ENCODE measurements at places on chromosomes 12 and 14. TPM values are rescaled to one million over a fixed set of nuclear protein-coding genes. Genes with fewer than 3 reads are reported as not detected.

DNA sequence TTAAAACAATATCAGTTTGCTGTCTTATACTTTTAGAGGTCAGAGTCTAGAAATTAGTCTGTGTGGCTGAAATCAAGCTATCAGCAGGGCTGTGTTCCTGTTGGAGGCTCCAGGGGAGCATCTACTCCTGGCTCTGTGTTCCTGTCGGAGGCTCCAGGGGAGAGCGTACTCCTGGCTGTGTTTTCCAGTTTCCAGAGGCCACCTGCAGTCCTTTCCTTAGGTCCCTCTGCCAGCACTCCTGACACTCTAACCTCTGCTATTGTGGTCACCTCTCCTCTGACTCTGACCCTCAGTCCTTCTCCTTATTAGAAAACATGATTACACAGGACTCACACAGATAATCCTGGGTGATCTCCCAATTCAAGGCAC, 1140.7 kb upstream of the TMEM132C start:
- H3K27me3 ChIP-seq, result peaks cover 13% of the 10 kb centered on the region
- no peak overlapping the region for H3K27ac ChIP-seq
- DNase-seq, result no peak
- peaks cover 12% of the 10 kb centered on the region for H3K4me1 ChIP-seq

- no peak overlapping the region for H3K27ac ChIP-seq
- no peak overlapping the region for H3K4me3 ChIP-seq
- H3K4me1 ChIP-seq, result no peaks in the 10 kb centered on the region
- no peaks in the 10 kb centered on the region for H3K27me3 ChIP-seq
- DNase-seq, result no peak
- H3K36me3 ChIP-seq, result no peaks in the 10 kb centered on the region
Measured at GRCh38 chr12:114360485-114360884, 45.5 kb downstream of the TBX5 start.

The UBE3B gene
- total RNA-seq, result 39.0 TPM

DNA sequence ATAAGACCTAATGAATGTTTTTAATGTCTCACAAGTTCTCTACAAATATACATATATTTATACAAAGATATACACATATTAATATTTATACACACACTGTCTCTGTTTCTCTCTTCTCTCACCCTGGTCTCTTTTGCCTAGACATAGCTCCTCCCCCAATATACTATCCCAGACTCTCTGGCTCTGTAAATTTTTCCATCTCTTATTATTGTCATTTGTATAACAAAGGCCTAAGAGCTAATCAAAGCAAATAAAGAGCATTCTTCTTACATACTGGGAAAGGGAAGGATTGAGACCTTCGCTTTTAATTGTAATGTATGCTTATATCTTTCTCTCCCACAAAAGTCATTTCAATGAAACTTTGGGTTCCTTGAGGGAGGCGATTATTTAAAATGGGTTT, 318.1 kb downstream of the ADAMTS20 start:
- H3K27me3 ChIP-seq, result no peaks in the 10 kb centered on the region
- no peaks in the 10 kb centered on the region for H3K4me1 ChIP-seq
- no peaks in the 10 kb centered on the region for H3K36me3 ChIP-seq
- no peak for DNase-seq
- H3K4me3 ChIP-seq, result no peak overlapping the region

- no peak for DNase-seq
- no peaks in the 10 kb centered on the region for H3K36me3 ChIP-seq
- H3K4me1 ChIP-seq, result no peaks in the 10 kb centered on the region
- H3K4me3 ChIP-seq, result no peak overlapping the region
Measured at GRCh38 chr14:28876572-28876945, 110.0 kb downstream of the FOXG1 start.

DNA sequence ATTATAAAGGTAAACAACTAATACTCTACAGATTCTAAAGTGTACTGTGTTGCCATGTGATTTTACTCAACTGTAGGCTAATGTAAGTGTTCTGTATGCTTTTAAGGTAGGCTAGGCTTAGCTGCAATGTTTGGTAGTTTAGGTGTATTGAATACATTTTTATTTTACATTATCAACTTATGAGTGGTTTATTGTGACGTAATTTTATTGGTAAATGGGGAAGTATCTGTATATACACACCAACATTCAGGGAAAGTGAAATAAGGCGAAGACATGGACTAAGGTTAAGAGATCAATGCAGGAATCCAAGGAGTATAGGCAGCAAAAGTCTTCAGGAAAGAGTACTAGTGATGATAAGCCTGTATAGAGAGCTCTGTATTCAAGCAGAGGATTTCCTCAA, 365.8 kb upstream of the MGAT4C start:
- H3K4me3 ChIP-seq, result no peak overlapping the region
- no peaks in the 10 kb centered on the region for H3K36me3 ChIP-seq
- H3K27ac ChIP-seq, result no peak overlapping the region
- no peaks in the 10 kb centered on the region for H3K27me3 ChIP-seq
- no peaks in the 10 kb centered on the region for H3K4me1 ChIP-seq

- peaks cover 33% of the 10 kb centered on the region for H3K27me3 ChIP-seq
- no peaks in the 10 kb centered on the region for H3K36me3 ChIP-seq
- H3K27ac ChIP-seq, result no peak overlapping the region
- no peak overlapping the region for H3K4me3 ChIP-seq
- no peak for DNase-seq
- no peaks in the 10 kb centered on the region for H3K4me1 ChIP-seq
Measured at GRCh38 chr12:116630762-116631161, 71.6 kb downstream of the MAP1LC3B2 start.

- H3K4me1 ChIP-seq, result peaks cover 18% of the 10 kb centered on the region
- no peak for DNase-seq
- peak overlapping the region; percentile 81 for H3K4me3 ChIP-seq
Measured at GRCh38 chr14:75258079-75258802, 20.4 kb upstream of the FOS start.

GRCh38 chr14:51962711-51963110, 26.6 kb upstream of the RTRAF start:
- H3K4me1 ChIP-seq, result peaks cover 12% of the 10 kb centered on the region
- no peak for DNase-seq
- no peak overlapping the region for H3K4me3 ChIP-seq
- no peaks in the 10 kb centered on the region for H3K27me3 ChIP-seq
- H3K27ac ChIP-seq, result no peak overlapping the region
